H1 (cell line): ENCODE measurements at places on chromosomes 7 and 10.
A peak's percentile ranks its signal among the peaks of the same experiment; 100 is the strongest.

DNA sequence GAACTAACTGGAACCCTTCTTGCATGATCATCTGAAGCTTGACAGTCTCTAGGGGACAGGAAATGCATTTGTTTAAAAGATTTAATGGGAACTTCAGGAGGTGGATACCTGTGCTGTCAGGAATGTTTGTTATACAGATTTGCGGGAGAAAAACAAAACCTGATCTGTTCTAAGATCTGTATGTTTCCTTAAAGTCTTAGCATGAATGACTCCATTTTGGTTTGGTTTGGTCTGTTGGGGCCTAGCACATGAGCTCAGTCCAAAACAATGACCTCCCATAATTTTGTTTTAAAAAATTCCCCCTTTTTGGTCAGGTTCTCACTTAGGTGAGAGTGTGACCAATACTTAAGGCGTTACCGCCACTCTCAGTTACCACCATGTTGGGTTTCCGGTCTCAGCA, 138.7 kb downstream of the AKR1D1 start:
- no peak for DNase-seq

DNA sequence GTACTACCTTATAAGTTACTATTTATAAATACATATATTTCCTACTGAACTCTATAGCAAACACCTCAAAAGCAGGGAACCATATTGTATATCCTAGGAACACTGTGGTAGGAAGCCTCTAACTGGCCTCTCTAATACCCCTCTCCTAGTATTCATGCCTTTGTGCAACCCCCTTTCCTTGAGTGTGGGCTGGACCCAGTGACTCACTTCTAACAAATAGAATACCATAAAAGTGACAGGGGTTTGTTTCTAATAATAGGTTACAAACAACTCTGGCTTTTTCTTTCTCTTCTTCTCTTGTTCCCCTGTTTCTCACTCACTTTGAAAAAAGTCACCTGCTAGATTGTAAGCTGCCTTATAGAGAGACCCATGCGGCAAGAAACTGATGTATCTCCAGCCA, 51.6 kb upstream of the MACC1 start:
- no peak for DNase-seq

GRCh38 chr10:1200866-1201807, 145.0 kb downstream of the WDR37 start:
- no peak for DNase-seq

DNA sequence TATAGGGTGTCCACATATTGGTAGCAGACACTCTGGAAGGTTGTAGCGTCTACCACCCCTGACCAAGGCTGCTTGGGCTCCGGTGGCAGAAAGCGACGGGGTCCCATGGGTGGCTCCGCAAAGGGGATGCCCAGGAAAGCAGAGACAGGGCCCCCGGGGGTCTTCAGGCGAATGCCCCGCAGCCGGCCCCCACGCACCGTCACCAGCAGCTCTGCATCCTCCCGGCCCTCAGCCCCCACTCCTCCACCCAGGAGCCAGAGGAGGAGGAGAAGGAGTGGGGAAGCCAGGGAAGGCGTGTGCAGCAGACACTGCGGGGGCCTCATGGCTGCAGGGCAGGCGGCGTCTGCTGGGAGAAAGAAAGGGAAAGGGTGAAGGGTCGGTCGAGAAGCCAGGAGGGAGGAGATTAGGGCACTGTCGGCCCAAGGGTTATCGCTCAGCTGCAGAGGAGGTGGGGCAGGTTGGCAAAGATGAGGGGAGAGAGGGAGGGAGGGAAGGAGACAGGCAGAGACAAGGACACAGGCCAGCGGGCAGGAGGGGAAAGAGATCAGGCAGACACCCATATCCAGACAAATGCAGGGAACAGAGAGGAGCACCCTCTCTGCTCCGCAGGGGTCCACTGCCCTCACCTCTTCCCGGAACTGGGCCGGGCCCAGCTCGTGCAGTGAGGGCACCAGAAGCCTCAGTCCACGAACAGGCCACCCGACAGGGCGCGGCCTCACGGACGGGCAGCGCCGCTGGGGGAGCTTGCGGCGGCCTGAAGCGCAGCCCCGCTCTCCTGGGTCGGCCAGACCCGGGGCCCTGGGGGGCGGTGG, 1.6 kb downstream of the ACHE start:
- no peak for DNase-seq

DNA sequence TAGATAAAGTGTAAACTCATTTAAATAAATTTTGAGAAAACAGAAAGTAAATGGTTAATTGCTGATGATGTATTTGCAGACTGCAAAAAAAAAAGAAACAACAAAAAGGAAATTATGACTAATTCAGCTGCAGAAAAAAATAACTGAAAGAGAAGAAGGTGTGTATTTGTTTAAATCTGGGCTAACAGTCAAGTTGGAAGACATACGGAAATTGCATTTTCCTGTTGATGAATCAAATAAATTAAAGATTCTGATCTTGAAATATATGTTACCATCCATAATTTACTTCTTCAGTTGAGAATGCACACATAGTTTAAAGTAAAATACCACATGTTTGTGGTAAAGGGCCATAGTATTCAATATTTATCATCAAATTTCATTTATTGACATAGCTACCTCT, 19.3 kb upstream of the ING3 start:
- DNase-seq: no peak

- peak; percentile 50 for DNase-seq
Measured at GRCh38 chr7:43954524-43955228, 28.4 kb downstream of the UBE2D4 start.

GRCh38 chr10:117441812-117442443, 66.7 kb upstream of the PDZD8 start:
- no peak for DNase-seq

- DNase-seq: peak; percentile 88
Measured at GRCh38 chr10:93445097-93445960, 36.8 kb downstream of the MYOF start.

DNA sequence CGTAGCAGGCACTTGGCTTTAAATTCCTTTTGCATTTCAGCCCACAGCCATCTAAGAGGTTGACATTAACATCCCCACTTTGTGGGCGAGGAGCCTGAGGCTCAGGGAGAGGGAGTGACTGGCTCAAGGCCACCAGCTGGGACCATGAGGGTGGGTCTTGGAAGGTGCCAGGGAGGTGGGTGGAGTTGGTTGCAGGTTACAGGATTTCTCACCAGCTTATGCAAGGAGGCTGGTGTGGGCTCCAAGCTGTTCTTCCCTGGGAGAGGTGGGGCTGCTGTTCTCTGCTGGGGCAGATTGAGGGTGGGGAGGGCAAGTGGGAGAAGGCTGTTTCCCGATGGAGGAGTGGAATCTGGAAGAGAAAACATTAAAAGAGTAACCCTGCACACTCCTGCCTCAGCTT, 14.1 kb upstream of the C10orf95 start:
- DNase-seq: no peak
